ENCODE measurements at places on chromosomes 2 and 18. TPM values are rescaled to one million over a fixed set of nuclear protein-coding genes. Genes with fewer than 3 reads are reported as not detected.

- DNase-seq, result no peak
These were observed 76.5 kb upstream of the HPCAL1 start for GRCh38 chr2:10226038-10226724.

- no peak for DNase-seq
These were observed 31.2 kb downstream of the SCN9A start for GRCh38 chr2:166344286-166345113.

DNA sequence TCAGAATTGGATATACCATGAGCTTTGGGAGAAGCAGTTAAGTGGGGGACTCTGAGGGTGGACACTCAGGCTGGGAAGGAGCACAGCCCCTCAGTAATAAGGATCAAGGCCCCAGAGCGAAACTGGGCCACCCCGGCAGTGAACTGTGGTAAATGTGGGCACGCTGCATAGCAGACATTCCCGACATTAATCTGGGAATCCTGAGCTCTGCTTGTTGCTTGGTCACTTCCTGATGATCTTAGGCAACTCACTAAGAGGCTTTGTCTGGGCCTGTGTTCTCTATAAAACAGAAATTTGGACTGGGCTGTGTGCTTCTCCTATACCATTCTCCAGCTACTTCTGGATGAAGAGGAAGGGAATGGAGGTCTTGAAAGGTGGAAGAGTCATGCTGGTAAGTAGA is 4.8 kb downstream of the TGFBRAP1 start:
- no peak for DNase-seq

The FAM237A gene
- polyA plus RNA-seq, result not detected

The ZBTB7C gene
- 0.67 TPM for polyA plus RNA-seq

The SLC4A3 gene
- polyA plus RNA-seq, result 0.08 TPM
